Mucosa of descending colon (tissue), 3 donors: ENCODE measurements at places on chromosomes 12 and 14. TPM values are rescaled to one million over a fixed set of nuclear protein-coding genes. Genes with fewer than 3 reads are reported as not detected.

Gene PLEKHD1
- total RNA-seq = 0.14 TPM

Gene PSMB5
- 92.5 TPM for total RNA-seq

Gene SLC6A12
- total RNA-seq = 5.1 TPM

Gene HCAR1
- total RNA-seq = 0.07 TPM
